ENCODE measurements at places on chromosomes 2 and 18. TPM values are rescaled to one million over a fixed set of nuclear protein-coding genes. Genes with fewer than 3 reads are reported as not detected.
A peak's percentile ranks its signal among the peaks of the same experiment; 100 is the strongest.

The CCDC74A gene
- total RNA-seq: 1.9 TPM

The CROCC2 gene
- total RNA-seq: not detected

The IL1R1 gene
- total RNA-seq: 10.9 TPM

The VWC2L gene
- not detected for total RNA-seq

The FABP1 gene
- not detected for total RNA-seq

The NGEF gene
- total RNA-seq: 0.62 TPM

The NEURL3 gene
- not detected for total RNA-seq

The VIL1 gene
- not detected for total RNA-seq

The COLEC12 gene
- total RNA-seq: 7.9 TPM

The PLEK gene
- total RNA-seq: 3.4 TPM

The C2orf69 gene
- 9.5 TPM for total RNA-seq

- H3K27me3 ChIP-seq: no peaks in the 10 kb centered on the region
- no peak for DNase-seq
- H3K36me3 ChIP-seq: no peaks in the 10 kb centered on the region
- H3K27ac ChIP-seq: no peak overlapping the region
- H3K4me1 ChIP-seq: no peaks in the 10 kb centered on the region
Measured at GRCh38 chr2:194946826-194947225, 710.2 kb upstream of the SLC39A10 start.

- H3K36me3 ChIP-seq: peaks cover 7% of the 10 kb centered on the region
- peaks cover 42% of the 10 kb centered on the region for H3K4me1 ChIP-seq
- H3K27ac ChIP-seq: peak overlapping the region; percentile 99
- H3K27me3 ChIP-seq: no peaks in the 10 kb centered on the region
Measured at GRCh38 chr2:218396688-218397462, 2.8 kb upstream of the CTDSP1 start.

DNA sequence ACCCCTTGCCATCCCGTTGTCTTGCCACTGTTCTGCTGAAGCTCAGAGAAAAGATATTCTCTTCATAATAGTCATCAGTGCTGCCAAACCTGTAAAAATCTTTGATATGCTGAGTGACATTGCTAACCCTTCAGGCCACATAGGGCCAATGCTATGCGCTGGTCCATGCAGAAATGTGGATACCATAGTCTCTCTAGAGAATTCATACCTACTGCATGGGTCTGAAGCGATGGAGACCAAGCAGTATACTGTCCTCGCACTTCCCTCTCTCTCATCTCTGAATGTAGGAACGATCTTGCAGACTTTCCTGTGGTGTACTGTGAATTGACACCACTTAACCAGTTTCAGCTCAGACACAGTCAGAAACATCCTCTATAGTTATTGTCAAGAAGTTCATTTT lies 17.9 kb upstream of the ANKRD44 start:
- H3K4me3 ChIP-seq: no peak overlapping the region
- H3K4me1 ChIP-seq: no peaks in the 10 kb centered on the region
- no peaks in the 10 kb centered on the region for H3K36me3 ChIP-seq

GRCh38 chr2:216984937-216985336 lies 125.1 kb upstream of the TNP1 start:
- no peak overlapping the region for H3K27ac ChIP-seq
- no peak for DNase-seq
- no peaks in the 10 kb centered on the region for H3K36me3 ChIP-seq
- peaks cover 3% of the 10 kb centered on the region for H3K4me1 ChIP-seq
- no peak overlapping the region for H3K4me3 ChIP-seq

- no peaks in the 10 kb centered on the region for H3K27me3 ChIP-seq
- no peaks in the 10 kb centered on the region for H3K36me3 ChIP-seq
- no peaks in the 10 kb centered on the region for H3K4me1 ChIP-seq
- no peak overlapping the region for H3K4me3 ChIP-seq
Measured at GRCh38 chr2:21916934-21917522, 793.3 kb downstream of the TDRD15 start.

DNA sequence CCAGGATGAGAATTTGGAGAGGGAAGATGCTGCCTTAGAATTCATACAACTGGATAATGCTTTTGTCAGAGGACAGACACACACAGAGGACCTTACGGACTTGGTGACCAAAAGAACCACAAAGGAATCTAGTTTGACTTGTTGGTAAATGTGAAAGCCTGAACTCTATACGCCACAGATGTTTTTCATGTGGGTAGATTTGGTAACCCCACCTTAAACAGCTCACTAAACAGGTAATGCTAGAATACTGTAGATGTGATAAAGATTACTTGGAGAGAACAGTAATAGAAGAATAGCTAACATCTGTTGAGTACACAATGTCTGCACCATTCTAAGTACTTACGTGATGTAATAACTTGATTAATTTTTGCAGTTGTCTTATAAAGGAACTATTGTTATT lies 24.1 kb downstream of the ANXA4 start:
- DNase-seq: no peak
- peaks cover 3% of the 10 kb centered on the region for H3K36me3 ChIP-seq
- peaks cover 15% of the 10 kb centered on the region for H3K4me1 ChIP-seq
- no peaks in the 10 kb centered on the region for H3K27me3 ChIP-seq

GRCh38 chr2:50547521-50547920 lies 484.4 kb downstream of the NRXN1 start:
- no peaks in the 10 kb centered on the region for H3K27me3 ChIP-seq
- no peak for DNase-seq
- H3K27ac ChIP-seq: no peak overlapping the region
- peaks cover 3% of the 10 kb centered on the region for H3K4me1 ChIP-seq
- no peaks in the 10 kb centered on the region for H3K36me3 ChIP-seq
- no peak overlapping the region for H3K4me3 ChIP-seq

- no peaks in the 10 kb centered on the region for H3K36me3 ChIP-seq
- H3K4me1 ChIP-seq: no peaks in the 10 kb centered on the region
- H3K4me3 ChIP-seq: no peak overlapping the region
- H3K27ac ChIP-seq: no peak overlapping the region
- peak; percentile 72 for DNase-seq
Measured at GRCh38 chr2:1750933-1751766, 6.8 kb upstream of the PXDN start.

DNA sequence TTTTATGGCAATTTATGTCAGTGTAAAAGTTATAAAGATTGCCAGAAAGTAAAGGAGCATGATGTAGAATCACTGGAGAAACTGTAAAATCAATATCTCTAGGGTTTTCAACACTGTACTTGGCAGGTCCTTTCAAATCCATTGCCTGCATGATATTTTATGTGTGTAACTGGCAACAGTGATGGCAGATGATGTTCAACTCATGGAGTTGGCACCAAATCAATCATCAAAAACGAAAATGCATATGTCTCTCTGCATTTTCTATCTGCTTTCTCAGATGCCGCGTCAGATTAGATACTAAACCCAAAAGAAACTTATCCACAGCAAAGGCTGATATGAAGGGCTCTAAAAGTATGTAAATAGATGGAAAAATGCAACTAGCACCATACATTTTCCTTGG lies 1395.5 kb upstream of the PIK3C3 start:
- H3K4me1 ChIP-seq: no peaks in the 10 kb centered on the region
- DNase-seq: no peak
- H3K4me3 ChIP-seq: no peak overlapping the region
- H3K27me3 ChIP-seq: no peaks in the 10 kb centered on the region

- H3K4me3 ChIP-seq: peak overlapping the region; percentile 86
- H3K36me3 ChIP-seq: no peaks in the 10 kb centered on the region
- peak; percentile 66 for DNase-seq
Measured at GRCh38 chr2:101152272-101153076, 1.3 kb upstream of the TBC1D8 start.

GRCh38 chr2:12201369-12201768 lies 454.9 kb downstream of the LPIN1 start:
- no peak overlapping the region for H3K4me3 ChIP-seq
- H3K27ac ChIP-seq: no peak overlapping the region
- no peaks in the 10 kb centered on the region for H3K36me3 ChIP-seq
- DNase-seq: no peak
- peaks cover 28% of the 10 kb centered on the region for H3K4me1 ChIP-seq

GRCh38 chr18:24827501-24827900 lies 367.1 kb downstream of the HRH4 start:
- no peaks in the 10 kb centered on the region for H3K36me3 ChIP-seq
- H3K27me3 ChIP-seq: no peaks in the 10 kb centered on the region
- H3K4me1 ChIP-seq: no peaks in the 10 kb centered on the region
- H3K27ac ChIP-seq: no peak overlapping the region
- no peak overlapping the region for H3K4me3 ChIP-seq

GRCh38 chr18:7338846-7339245 lies 108.0 kb downstream of the LRRC30 start:
- H3K4me3 ChIP-seq: no peak overlapping the region
- H3K27me3 ChIP-seq: no peaks in the 10 kb centered on the region
- no peaks in the 10 kb centered on the region for H3K4me1 ChIP-seq
- H3K36me3 ChIP-seq: no peaks in the 10 kb centered on the region

GRCh38 chr2:31256611-31257382 lies 22.8 kb downstream of the EHD3 start:
- H3K4me3 ChIP-seq: no peak overlapping the region
- peaks cover 14% of the 10 kb centered on the region for H3K36me3 ChIP-seq
- H3K27me3 ChIP-seq: no peaks in the 10 kb centered on the region
- H3K4me1 ChIP-seq: peaks cover 6% of the 10 kb centered on the region
- H3K27ac ChIP-seq: no peak overlapping the region

DNA sequence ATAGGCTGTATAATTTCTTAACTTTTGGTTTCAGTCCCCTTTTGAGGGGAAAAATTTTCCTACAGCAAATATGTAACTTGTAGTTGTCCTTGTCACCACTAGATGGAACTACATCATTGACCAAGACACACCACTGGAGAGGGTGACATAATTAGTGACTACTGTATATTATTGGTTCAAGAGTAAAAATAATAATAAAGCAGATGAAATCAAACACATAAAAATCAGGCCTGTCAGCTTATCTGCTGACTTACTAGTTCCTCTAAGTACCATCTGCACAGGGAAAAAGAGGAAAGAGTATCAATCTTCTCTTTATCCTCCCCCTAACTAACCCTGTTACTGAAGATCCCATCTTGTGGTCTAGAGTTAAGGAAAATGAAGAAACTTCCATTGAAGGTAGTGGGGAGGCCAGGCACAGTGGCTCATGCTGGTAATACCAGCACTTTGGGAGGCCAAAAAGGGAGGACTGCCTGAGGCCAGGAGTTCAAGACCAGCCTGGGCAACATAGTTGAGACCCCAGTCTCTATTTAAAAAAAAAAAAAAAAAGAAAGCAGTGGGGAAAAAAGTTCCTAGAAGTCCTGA lies 29.6 kb upstream of the ENOSF1 start:
- no peak overlapping the region for H3K4me3 ChIP-seq
- H3K4me1 ChIP-seq: no peaks in the 10 kb centered on the region
- no peak for DNase-seq
- H3K27ac ChIP-seq: peak overlapping the region; percentile 9
- no peaks in the 10 kb centered on the region for H3K36me3 ChIP-seq

DNA sequence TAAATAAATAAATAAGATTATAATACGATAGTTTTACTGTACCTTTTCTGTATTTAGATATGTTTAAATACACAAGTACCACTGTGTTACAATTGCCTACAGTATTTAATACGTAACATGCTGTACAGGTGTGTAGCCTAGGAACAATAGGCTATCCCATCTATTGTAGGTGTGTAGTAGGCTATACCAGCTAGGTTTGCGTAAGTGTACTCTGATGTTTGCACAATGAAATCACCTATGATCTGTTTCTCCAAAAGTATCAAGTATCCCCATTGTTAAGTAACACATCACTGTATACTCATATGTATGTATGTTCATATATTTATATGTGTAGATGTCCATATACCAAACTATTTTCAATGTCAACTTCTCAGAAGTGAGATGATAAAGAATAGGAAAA lies 118.2 kb upstream of the RND3 start:
- no peak overlapping the region for H3K27ac ChIP-seq
- DNase-seq: no peak
- no peaks in the 10 kb centered on the region for H3K27me3 ChIP-seq
- H3K36me3 ChIP-seq: no peaks in the 10 kb centered on the region
- no peak overlapping the region for H3K4me3 ChIP-seq
- H3K4me1 ChIP-seq: no peaks in the 10 kb centered on the region

GRCh38 chr2:85134896-85135659 lies 1.9 kb downstream of the TCF7L1 start:
- no peak for DNase-seq
- peak overlapping the region; percentile 75 for H3K4me3 ChIP-seq
- H3K4me1 ChIP-seq: peaks cover 33% of the 10 kb centered on the region

Measured in heart left ventricle (tissue), 16 donors.